Renal cortical epithelial cell (primary cell): ENCODE measurements at places on chromosomes 11 and 22. TPM values are rescaled to one million over a fixed set of nuclear protein-coding genes. Genes with fewer than 3 reads are reported as not detected.

MRPL40 gene
- 29.5 and 50.4 TPM in 2 replicates for total RNA-seq

DNA sequence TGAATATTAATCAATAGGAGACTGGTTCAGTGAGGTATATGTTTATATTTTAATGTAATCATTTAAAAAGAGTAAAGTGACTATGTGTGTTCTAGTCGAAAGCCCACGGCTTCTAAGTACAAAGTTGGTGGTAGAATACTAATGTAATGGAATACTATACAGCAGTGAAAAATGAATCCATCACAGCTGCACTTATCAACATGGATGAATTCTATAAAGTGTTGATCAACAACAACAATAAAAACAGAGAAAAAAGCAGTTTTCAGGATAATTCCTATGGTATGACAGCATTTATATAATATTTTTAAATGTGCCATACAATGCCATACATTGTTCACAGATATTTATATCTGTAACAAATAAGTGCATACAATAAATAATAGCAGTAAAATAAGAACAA, 114.1 kb downstream of the SEZ6L start:
- no peak for DNase-seq

IFITM10 gene
- total RNA-seq = 0.80 TPM in 1 of 2 replicates, not detected in the other

DNA sequence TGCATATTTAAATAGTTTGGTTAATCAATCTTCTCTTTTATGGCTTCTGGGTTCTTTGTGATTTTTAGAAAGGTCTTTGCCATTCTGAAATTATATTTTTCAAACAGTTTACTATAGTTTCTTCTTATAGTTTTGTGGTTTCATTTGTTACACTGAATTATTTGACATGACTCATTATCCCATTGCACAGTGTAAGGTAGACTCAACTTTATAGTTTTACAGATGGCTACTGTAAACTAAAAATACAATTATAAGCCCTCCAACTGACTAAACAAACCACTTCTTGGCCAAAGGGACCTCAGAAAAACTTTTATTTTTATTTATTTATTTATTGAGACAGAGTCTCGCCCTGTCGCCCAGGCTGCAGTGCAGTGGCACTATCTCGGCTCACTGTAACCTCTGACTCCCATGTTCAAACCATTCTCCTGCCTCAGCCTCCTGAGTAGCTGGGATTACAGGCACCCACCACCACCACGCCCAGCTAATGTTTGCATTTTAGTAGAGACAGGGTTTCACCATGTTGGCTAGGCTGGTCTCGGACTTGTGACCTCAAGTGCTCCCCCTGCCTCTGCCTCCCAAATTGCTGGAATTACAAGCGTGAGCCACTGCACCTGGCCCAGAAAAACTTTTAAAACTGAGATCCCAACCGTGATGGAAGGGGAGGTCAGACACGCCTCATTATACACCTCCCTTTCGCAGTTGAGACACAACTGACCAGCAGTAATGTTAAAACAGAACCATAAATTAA, 14.1 kb upstream of the RAC2 start:
- DNase-seq = no peak

DNA sequence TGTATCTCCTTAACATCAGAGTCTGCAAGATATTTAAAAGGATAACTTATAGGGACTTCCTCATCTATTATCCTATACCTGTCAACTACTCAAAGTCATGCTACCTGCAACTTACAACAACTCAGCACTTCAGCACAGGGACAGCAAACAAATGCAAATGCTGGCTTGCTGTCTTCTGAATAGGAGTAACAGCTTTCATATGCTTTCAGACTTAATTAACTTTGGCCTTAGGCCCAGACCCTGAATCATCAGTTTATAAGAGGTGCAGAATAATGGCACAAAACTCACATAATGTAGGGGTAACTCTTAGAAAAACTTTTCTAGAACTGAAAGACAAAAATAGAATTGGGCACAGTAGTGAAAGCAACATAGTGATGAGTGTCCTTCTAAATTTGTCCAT, 953.4 kb downstream of the DLG2 start:
- DNase-seq = peak; percentile 77

- no peak for DNase-seq
These were observed 30.6 kb upstream of the LINC01488 start for GRCh38 chr11:69450857-69451220.

NXPE2 gene
- 0.05 and 0.17 TPM in 2 replicates for total RNA-seq

OR52A1 gene
- total RNA-seq = not detected in 2 replicates

TRIM66 gene
- total RNA-seq = 4.7 and 7.5 TPM in 2 replicates

RELA gene
- total RNA-seq = 15.3 and 23.2 TPM in 2 replicates

PELI3 gene
- total RNA-seq = 4.9 and 6.7 TPM in 2 replicates

OR51B6 gene
- total RNA-seq = not detected in 2 replicates

- DNase-seq = no peak
These were observed 5.0 kb downstream of the UQCR10 start for GRCh38 chr22:29772170-29772641.

DNA sequence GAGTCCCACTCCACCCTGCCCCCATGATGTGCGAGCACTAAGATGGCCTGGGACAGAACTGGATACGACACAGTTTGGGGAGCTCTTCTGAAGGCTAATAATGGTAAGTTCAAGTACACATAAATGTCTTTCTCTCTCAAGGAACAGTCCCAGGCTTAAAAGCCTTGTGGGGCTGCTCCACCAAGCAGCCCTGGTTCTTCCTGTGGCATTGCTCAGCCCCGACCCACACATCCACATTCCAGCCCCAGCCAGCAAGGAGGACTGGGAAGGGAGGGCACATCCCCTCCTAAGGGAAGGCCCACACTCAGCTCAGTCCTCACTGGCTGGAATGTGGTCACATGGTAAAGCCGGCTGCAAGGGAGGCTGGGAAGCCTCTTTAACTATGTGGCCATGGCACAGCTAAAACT, 13.3 kb upstream of the MB start:
- DNase-seq = peak; percentile 51

DNA sequence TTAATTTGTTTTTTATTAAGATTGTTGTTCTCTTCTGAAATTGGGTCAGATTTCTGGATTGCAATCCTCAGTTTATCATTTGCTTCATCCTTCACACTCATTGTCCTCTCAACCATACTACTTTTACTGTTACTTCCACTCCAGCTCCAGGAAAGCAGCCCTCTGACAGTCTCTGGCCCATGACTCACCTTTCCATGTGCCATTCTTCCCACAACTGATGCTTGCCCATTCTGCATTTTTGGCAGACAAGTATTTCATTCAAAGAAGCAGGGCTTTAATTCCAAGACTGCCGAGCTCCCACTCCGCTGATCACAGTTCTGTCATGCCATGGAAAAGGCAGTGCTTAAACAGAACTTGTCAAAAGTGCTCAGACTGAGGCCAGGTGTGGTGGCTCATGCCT, 139.2 kb downstream of the WNT11 start:
- peak; percentile 21 for DNase-seq

DNA sequence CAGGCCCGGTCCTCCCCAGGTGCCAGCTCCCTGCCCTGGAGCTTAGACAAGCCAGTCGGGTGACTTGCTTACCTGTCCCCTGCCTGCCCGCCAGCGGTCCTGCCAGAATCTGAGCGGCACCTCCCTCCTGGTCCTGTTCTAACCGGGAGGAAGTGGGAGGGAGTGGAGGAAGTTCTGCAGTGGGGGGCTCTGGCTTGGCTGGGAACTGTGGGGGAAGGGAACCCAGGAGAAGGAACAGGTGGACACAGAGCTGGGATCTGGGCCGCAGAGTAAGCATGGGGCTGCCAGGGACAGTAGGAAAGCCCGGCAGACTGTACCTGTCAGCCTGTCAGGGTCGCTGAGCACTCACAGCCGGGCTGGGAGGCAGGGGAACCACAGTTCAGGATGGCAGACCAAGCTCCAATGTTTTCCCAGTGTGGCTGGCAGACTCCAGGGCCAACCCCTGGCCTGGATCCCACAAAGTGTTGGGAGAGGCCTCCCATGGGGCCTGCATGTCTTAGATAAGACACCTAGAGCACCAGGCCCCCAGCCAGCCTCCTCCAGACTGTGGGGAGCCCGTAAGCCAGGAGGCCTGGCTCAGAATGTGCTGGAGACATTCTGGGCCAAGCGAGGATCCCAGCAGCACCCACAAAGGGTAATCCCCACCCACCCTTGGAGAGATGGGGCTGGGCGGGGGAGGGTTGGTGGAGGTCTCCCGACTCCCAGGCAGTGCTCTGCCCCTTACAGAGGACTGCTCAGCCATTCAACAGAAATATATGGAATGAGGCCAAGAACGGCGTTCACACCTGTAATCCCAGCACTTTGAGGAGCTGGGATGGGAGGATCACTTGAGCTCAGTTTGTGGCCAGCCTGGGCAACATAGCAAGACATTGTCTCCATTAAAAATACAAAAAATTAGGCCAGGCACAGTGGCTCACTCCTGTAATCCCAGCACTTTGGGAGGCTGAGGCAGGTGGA, 2.3 kb downstream of the CYB5R3 start:
- no peak for DNase-seq

- no peak for DNase-seq
These were observed 20.2 kb downstream of the CRELD2 start for GRCh38 chr22:49938565-49939136.

GRCh38 chr11:3166268-3167142, 1.4 kb upstream of the OSBPL5 start:
- DNase-seq = no peak

DNA sequence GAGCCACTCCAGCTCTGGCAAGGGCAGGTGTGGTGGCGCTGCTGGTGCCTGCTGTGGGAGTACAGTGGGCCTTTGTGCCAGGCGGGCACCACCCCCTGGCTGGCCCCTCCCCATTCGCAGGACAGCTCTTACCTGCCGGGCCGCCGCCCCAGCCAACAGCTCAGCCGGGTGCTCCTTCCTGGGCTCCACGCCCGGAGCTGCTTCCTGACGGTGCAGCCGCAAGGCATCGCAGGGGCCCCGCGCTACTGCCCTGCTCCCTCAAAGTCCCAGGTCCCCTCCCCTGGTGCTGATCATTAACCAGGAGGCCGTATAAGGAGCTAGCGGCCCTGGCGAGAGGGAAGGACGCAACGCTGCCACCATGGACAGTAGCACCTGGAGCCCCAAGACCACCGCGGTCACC, at the start of gene SLC5A1:
Gene SLC5A1, plus strand, starts transcription at position 338 of the 400 bp plus-strand sequence. Its CDS starts 21 bp downstream, at position 359.
- no peak for DNase-seq

DNA sequence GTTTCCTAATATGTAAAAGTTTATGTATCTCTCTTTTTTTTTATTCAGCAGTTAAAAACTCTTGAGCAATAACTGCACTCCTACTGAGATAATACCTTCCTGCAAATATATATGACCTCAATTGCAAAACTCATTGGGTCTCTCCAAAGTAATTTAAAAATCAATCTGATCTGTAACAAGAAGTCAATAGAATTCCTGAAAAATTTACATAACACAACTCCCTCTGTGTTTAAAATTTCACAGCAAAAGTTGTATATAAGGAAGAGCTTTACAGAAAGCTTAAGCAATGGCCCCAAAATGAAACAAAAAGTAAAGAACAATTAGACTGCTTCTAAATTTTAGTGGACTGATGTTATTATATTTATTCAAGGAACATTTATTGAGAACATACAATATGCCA, 313.4 kb downstream of the DLG2 start:
- no peak for DNase-seq

TREH gene
- total RNA-seq = not detected in 2 replicates

- DNase-seq = no peak
These were observed 10.9 kb upstream of the TNNT3 start for GRCh38 chr11:1908618-1909017.
